ENCODE measurements at places on chromosomes 12 and 14.

DNA sequence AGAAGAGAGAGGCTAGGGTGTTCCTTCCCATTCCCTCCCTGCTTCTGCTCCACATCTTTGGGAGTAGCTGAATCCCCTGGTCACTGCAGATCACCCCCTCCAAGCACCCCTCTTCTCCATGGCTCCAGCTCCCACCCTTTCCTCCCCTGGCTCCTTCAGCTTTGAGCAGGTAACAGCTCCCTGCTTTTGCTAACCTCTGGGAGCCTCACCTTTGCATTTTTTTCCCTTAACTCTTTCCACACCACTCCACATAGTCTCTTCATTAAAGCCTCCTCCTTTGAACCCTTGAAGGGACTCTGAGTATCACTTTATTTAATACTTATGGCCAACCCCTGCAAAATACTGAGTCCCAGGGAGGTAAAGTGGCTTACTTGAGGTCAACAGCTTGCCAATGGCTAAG lies 25.7 kb upstream of the SERPINA6 start:
- DNase-seq, result no peak

- DNase-seq, result no peak
Observed at GRCh38 chr12:94644141-94644979, 6.0 kb downstream of the TMCC3 start.

DNA sequence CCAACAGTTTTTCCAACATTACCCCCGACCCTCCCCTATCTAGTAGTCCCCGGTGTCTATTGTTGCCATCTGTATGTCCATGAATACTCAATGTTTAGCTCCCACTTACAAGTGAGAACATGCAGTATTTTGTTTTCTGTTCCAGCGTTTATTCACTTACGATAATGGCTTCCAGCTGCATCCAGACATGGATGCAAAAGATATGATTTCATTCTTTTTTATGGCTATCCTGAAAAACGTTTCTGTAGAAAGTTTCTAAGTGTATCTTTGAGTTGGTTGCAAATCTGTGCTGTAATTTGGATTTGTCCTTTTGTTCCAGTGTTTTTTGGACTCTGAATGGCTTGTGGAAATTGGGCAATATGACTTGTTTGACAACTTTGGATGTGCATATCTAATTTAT lies 11.7 kb downstream of the SP1 start:
- DNase-seq, result no peak

GRCh38 chr12:6363330-6364043 lies 11.9 kb downstream of the SCNN1A start:
- DNase-seq, result peak; percentile 72

DNA sequence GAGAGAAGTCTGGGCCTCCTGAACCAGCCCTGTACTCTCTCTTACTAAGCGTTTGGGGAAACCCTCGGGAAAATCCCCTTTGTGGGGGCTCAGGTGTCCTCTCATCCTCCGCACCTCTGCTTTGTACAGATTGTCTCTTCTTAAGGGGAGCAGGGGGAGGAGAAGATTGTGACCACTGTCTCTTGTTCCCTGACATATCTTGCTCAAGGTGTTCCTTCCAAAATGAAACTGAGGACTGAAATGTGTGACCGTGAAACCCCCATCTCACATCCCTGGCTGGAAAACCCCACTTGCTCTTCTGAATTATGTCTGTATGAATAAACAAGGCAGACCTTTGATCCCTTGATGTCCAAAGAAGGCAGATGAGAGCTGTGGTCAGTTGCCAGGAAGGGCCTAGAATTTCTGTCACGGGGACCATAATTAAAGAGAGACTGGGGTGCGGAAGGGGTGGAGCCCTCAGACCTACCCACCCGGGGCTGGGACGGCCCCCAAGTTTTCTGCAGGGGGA lies 369.8 kb downstream of the AACS start:
- DNase-seq, result no peak

DNA sequence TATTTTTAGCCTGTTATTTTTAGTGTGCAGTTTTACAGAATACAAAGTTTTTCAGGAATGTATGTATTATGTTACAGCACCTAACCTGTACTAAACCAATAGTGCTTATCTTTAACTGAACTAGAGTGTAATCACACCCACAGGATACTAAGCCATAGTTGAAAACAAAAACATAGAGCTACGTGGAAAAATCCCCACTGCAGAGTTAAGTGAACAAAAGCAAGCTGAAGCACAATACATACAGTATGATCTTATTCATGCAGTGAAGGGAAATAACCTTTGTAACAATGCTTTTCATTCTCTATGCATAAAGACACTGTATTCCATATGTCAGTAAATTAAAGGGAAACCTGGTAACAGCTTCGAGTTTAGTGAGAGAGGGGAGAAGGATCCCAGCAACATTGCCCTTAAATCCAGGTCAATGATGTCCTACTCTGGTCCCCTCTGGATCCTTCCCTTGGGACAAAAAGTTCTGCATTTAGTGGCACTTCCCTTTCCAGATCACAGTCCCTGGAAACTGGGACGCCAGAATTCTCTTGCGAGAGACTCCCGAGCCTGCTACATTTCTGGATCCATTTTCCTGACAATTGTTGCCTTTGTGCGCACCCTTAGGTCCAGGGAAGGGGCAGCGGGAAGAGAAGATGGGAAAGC lies 121.3 kb upstream of the CCND2 start:
- peak; percentile 18 for DNase-seq

GRCh38 chr12:87491089-87491488 lies 538.1 kb downstream of the C12orf50 start:
- no peak for DNase-seq

DNA sequence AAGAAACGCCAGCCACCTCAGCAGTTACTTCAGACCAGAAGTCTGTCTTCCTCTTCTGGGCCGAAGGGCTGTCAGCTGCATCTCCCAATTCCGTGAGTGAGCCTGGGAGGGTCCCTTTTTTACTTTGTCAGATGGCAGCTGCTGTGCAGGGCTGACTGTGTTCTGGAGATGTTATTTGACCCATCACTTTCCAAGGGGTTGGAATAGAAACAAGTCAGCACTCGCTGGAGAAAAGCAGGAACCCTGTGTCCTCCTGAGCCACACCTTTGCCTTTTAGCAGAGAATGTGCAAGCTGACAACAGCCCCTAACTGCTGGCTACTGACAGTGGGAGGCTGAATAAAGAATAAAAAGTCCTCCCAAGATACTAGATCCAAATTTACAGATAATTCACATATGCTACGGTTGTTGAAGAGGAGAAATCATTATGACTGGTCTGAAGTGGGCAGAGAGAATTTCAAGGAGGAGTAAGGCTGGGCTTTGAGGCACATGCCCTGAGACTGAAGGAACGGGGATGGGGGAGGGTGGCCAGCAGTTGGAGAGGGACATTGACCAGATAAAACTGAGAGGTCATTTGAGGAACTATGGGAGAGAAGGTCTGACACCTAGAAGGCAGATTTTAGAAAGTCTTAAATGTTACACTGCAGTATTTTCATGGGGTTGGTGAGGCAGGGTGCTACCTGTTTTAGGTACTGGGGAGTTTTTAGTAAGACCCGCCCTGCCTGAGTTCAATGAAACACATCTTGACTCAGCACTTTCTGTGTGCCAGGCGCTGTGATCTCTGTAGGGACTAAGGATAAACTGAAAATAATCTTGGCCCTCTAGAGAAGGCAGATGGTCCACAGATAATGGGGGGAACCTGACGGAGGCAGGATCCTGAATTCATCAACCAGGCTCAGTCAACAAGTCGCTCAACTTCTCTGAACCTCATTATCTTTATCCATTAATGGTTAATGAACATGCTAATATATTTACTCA lies 27.4 kb downstream of the FAM234B start:
- DNase-seq, result no peak

GRCh38 chr12:95582230-95583058 lies 31.2 kb upstream of the USP44 start:
- DNase-seq, result no peak

- no peak for DNase-seq
Observed at GRCh38 chr12:124720681-124721500, 142.8 kb downstream of the SCARB1 start.

GRCh38 chr14:30082486-30082885 lies 154.8 kb upstream of the PRKD1 start:
- DNase-seq, result no peak

GRCh38 chr12:108185002-108185401 lies 55.9 kb downstream of the WSCD2 start:
- DNase-seq, result no peak

- DNase-seq, result no peak
Observed at GRCh38 chr14:88364710-88365413, 20.6 kb upstream of the SPATA7 start.

DNA sequence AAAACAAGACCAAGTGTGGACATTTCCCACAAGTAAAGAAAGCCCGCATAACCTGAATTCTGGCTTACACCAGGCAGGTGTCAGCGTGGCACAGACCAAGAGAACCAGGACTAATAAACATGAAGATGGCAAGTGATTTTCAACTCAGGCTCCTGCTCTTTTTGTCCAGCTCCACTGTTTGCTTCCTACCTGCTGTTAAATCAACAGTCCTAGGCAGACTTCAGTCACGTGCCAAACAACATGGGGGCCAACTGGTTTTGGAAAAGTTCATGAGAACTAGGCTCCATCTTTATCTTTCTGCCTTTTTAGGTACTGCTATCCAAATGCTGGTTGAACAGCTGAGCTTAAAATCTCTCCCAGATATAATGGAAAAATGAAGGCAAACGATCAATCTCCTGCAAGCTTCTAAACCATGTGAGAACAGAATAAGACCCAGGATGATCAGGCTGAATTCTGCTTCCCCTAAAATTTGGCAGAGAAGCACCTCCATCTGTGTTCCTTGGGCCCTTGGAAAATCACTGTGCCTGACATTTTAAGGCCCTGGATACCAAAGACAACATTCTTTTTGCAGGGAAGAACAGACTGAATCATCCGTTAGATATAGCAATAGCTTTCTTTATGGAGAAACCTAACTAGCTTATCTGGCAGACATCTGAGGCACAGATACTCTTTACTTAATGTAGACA lies 215.6 kb upstream of the USP15 start:
- no peak for DNase-seq

- DNase-seq, result no peak
Observed at GRCh38 chr12:87612996-87613395, 416.2 kb downstream of the C12orf50 start.

DNA sequence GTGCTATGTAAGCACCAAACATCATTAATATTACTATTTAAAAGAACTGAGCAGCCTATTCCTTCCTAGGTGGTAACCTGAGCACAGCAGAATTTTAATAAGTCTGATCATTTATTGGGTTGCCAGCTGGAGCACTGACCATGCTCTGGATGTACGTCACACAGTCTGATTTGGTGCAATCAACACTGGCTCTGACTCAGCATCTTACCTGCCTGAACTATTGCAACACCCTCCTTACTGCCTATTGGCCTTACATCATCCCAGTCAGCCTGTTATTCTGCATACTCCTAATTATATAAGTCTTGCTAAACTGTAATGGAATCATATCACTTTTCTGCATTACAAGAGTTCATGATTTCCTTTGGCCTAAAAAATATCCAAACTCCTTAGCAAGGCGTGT lies 149.7 kb downstream of the PTPRO start:
- DNase-seq, result no peak

DNA sequence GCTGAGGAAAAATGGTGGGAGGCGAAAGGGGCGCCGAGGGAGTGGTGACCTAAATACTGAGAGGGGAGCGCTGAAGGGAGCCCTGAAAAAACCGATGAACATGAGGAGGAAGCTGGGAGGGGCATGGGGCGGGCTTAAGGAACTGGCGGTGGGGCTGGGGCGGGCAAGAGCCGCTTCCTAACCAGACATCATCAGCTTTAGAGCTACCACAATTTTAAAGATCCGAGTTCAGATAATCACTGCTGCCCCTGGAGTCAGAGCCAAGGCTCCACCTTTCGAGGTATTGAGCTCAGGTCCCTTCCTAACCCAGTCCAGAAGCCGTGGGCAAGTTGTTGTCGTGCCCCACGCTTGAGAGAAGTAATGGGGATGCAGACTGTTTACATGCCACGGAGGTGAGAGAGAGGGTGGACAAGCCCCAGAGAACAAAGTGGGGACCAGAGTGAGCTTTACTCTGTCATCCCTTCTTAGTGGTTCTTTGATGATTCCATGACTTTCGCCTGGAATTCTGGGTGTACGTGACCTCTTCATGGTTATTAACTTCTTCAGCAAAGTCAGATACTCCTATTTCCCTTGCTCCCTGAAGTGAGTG lies 393 bp downstream of the ORMDL2 start:
- DNase-seq, result no peak

- no peak for DNase-seq
Observed at GRCh38 chr12:83099436-83099835, 412.7 kb downstream of the TMTC2 start.

GRCh38 chr14:105172476-105172875 lies 3.9 kb upstream of the JAG2 start:
- DNase-seq, result no peak

- DNase-seq, result no peak
Observed at GRCh38 chr12:93215290-93215678, 162.4 kb upstream of the NUDT4 start.

Measured in stimulated activated CD4-positive, alpha-beta T cell treated with anti-CD3 and anti-CD28 coated beads, Interleukin-2, amount 100 ng/mL, for 24 hours (primary cell).